IPS DF 6.9 (cell line): ENCODE measurements at places on chromosomes 11 and 22.

- H3K4me1 ChIP-seq, result peaks cover 11% of the 10 kb centered on the region; the same call in 1 of the 2 replicates
- no peak overlapping the region for H3K4me3 ChIP-seq
- H3K27me3 ChIP-seq, result no peaks in the 10 kb centered on the region
- no peaks in the 10 kb centered on the region for H3K36me3 ChIP-seq
Observed at GRCh38 chr11:116403794-116404461, 368.9 kb downstream of the BUD13 start.

DNA sequence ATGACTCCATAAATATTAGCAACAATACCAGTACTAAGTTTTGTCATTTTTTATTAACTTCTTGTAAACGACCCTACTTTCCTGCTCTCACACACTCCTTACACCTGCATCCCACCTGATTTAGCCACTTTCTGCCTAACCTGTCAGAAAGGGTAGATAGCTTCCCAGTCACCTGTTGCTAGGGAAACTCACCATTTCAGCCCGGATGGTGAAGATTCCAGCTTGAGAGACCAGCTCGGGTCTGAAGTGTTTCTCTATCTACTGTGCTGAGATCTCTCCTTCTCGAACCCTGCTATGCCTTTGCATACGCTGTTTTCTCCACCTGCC, at the start of gene PARVG:
Gene PARVG, plus strand, starts transcription at position 220 of the 327 bp plus-strand sequence. CDS start 2,405 bp downstream, outside the sequence.
- H3K4me1 ChIP-seq, result no peaks in the 10 kb centered on the region
- H3K36me3 ChIP-seq, result no peaks in the 10 kb centered on the region
- no peak within 1 kb of the TSS for H3K4me3 ChIP-seq
- DNase-seq, result peak; percentile 27

DNA sequence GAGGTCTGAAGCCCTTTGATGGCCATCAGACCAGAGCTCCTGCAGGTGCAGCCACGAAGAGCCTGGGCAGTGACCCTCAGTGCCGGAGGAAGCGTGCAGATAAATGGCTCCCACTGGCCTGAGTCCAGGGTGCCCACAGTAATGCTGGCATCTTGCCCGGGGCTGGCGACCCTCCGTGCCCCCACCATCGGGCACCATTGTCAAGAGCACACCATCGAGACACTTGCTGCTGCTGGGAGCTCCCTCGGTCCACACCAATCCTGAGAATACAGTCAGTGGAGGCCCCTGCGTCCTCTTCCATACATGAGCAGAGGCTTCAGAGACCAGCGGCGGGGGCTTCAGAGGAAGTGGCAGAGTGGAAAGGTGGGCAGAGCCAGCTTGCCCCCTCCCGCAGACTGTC, 1448.3 kb downstream of the BRD1 start:
- H3K4me1 ChIP-seq, result no peaks in the 10 kb centered on the region
- H3K4me3 ChIP-seq, result no peak overlapping the region
- H3K27me3 ChIP-seq, result no peaks in the 10 kb centered on the region
- H3K27ac ChIP-seq, result no peak overlapping the region
- no peaks in the 10 kb centered on the region; the same call in 1 of the 2 replicates for H3K36me3 ChIP-seq
- no peak for DNase-seq

DNA sequence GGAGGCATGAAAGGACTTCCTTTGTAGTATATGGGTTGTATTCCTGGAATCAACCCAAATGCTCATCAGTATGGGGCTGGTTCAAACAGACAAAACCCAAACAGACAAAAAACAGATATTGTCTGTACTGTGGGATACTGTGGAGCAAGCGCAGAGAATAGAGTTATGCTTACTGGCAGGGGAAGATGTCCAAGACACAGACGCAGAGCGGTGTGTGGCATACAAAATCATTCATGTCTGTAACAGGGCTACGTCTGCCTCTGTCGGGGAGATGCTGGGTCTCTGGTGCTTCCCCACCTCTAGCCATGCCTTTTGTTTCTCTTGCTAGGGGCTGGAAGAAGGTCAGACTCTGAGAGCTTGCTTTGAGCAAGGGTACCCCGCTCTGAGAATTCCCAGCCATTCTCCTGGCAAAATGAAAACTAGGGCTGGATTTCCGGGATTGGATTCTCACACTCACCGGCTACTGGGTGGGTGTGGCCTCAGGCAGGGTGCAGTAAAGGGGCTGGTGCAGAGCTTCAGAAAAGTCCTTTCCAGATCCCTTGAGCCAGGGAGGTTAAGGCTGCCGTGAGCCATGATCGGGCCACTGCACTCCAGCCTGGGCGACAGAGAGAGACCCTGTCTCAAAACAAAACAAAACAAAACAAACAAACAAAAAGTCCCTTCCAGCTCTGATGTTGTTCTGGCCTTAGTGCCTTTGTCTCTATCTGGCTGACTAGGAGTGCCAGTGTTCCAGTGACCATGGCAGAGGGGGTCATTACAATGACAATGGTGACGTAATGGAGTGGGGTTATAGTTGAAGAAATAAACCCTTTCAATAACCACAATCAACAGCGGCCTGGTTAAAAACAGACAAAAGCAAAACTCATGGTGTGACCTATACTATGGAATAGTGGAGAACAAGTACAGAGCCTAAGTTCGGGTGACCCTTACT, 2.9 kb upstream of the ABCC8 start:
- peaks cover 8% of the 10 kb centered on the region; the same call in 1 of the 2 replicates for H3K4me1 ChIP-seq
- H3K4me3 ChIP-seq, result no peak overlapping the region
- peak; percentile 66 for DNase-seq
- no peak overlapping the region for H3K27ac ChIP-seq
- H3K27me3 ChIP-seq, result peaks cover 29% of the 10 kb centered on the region
- H3K36me3 ChIP-seq, result no peaks in the 10 kb centered on the region

DNA sequence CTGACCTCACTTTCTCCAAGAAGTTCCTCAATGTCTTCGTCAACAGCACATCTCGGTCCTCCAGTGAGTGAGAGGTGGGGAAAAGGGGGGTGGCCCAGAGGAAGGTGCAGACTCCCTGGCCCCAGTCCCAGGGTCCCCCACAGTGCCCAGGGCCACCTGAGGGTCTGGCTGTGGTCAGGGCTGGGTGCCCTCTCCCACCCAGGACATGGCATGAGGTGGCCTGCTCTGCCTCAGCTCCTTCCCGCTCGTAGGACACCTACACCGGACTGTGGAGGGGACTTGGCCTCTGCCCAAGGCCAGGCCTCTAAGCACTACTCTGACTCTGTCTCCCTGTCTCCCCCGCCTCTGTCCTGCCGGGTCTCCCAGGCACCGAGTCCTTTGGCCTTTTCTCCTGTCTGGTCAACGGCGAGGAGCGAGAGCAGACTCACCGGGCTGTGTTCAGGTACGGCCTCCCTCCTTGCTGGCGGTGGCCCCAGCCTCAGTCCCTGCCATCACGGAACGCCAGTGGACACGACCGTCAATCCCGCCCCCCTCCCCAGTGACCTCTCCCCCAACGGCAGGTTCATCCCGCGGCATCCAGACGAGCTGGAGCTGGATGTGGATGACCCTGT, 4.5 kb downstream of the MAPK8IP2 start:
- peaks cover 6% of the 10 kb centered on the region; the same call in 1 of the 2 replicates for H3K27me3 ChIP-seq
- no peak overlapping the region for H3K4me3 ChIP-seq
- 0 out of 2 replicates have a peak, but pooled peaks cover 2% of the 10 kb centered on the region for H3K4me1 ChIP-seq
- no peaks in the 10 kb centered on the region for H3K36me3 ChIP-seq
- DNase-seq, result no peak

DNA sequence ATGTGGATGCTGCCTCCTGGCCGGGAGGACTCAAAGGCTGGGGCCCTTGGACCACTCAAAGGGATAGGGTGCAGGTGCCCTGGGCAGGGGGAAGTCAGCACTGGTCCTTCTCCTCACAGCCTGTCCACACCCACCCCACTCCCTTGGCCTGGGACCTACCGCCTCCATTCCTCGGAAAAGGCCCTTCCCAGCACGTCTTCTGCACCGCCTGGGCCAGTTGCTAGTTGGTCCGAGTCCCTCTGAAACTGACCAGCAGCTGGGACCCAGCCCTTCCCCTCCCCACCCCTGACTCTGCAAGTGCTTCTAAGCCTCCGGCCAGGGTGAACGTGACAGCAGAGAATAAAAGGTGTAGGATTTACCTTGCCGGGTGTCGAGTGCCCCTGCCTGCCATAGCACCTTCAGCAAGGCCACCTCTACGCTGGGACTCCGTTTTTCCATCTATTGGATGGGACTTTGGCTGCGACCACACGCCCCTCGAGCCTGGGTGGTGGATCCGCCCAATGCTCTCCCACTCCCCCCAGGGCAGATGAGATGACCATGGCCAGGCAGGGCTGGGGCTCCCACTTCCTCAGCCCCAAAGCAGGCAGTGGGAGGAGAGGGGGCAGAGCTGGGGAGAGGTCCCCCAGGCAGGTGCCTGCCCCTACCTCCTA, 37.3 kb downstream of the OSBPL5 start:
- H3K27ac ChIP-seq, result no peak overlapping the region
- no peaks in the 10 kb centered on the region for H3K36me3 ChIP-seq
- no peak overlapping the region for H3K4me3 ChIP-seq
- no peak for DNase-seq
- no peaks in the 10 kb centered on the region for H3K27me3 ChIP-seq

GRCh38 chr11:7019500-7020182, 505 bp downstream of the ZNF214 start:
- DNase-seq, result no peak
- no peaks in the 10 kb centered on the region for H3K27me3 ChIP-seq
- H3K36me3 ChIP-seq, result no peaks in the 10 kb centered on the region
- H3K4me3 ChIP-seq, result peak overlapping the region; percentile 67
- H3K4me1 ChIP-seq, result no peaks in the 10 kb centered on the region

GRCh38 chr22:30390974-30391691, 3.9 kb upstream of the RNF215 start:
- H3K27ac ChIP-seq, result no peak overlapping the region
- H3K36me3 ChIP-seq, result no peaks in the 10 kb centered on the region
- peaks cover 4% of the 10 kb centered on the region; the same call in 1 of the 2 replicates for H3K4me1 ChIP-seq
- H3K4me3 ChIP-seq, result no peak overlapping the region
- no peaks in the 10 kb centered on the region for H3K27me3 ChIP-seq

DNA sequence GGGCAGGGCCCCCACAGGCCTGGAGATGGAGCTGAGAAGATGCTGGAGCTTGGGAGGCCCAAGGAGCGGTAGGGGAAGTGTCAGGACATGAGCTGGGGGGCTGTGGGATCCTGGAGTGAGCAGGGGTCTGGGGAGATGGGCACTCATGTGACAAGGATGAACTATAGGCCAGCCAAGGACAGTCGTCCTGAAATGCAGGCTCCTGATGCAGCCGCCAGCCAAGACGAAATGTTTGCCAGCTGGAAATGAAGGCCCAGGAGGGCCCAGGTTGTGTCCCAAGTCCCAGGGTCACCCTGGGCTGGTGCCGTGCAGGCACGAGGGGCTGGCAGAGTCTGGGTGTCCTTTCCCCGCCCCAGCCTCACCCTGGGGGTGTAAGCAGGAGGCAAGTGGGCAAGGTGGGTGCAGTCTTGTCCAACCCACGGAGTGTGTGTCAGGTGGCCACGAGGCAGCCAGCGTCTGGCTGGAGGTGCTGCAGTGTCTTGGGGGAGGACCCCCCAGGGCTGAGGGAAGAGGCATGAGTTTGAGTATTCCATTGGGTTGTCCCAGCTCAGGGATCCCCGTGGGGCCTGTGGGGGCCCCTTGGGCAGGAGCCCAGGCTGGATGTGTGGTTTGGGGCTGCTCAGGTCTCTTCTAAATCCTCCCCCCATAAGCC, 21.4 kb downstream of the MRGPRG start:
- no peak overlapping the region for H3K27ac ChIP-seq
- H3K4me1 ChIP-seq, result no peaks in the 10 kb centered on the region
- H3K4me3 ChIP-seq, result no peak overlapping the region
- no peaks in the 10 kb centered on the region; the same call in 1 of the 2 replicates for H3K36me3 ChIP-seq
